ENCODE measurements at places on chromosomes 12 and 14. TPM values are rescaled to one million over a fixed set of nuclear protein-coding genes. Genes with fewer than 3 reads are reported as not detected.
A peak's percentile ranks its signal among the peaks of the same experiment; 100 is the strongest.

DNA sequence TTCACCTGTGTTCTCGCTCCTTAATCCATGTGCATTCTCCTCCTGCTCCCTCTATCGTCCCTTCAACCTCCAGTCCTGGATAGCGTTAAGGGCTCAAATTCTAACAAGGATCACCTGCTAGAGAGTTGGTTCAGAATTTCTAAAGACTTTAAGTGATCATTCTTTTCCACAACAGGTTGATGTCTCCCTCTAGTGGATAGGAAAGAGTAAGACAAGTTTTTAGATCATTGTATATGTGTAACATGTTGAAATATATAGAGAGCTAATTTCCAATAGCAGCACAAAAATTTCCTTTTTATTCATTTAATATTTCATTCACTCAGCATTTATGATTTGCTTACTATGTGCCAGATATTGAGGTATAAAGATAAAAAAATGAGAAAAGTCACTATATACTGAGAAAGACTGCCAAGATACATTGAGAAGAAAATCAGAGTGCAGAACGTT lies 9.3 kb upstream of the ESR2 start:
- no peak overlapping the region for H3K27ac ChIP-seq
- H3K4me3 ChIP-seq, result no peak overlapping the region
- DNase-seq, result no peak
- no peaks in the 10 kb centered on the region for H3K27me3 ChIP-seq
- no peaks in the 10 kb centered on the region for H3K36me3 ChIP-seq
- no peaks in the 10 kb centered on the region for H3K4me1 ChIP-seq

DNA sequence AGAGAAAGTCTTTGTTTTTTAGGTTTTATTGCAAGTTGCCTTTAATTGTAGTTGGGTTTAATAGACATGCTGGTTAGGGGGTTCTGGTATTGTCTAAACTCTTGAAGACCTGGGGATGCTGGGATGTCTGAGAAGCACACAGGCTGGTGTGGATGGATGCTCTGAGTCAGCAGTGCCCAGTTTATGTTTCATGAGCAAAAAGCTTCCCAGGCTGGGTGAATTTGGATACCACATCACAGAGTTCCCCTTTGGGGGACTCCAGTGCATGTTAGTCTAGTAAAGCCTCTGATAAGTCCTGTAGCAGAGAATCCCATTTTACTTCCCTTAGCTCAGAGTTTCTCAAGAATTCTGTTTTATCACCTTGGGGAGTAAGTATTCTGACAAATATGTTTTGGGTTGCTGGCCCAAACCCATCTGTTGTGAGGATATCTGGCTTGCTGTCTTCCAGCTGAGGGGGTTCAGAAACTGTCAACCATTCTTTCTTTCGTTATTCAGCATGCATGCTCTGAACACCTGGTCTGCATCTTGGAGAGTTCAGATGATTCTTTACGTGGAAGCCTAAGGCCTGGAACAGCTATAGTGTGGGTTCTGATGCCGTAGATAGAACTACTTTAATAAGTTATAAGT lies 509.1 kb downstream of the VRK1 start:
- H3K4me3 ChIP-seq, result no peak overlapping the region
- no peak for DNase-seq
- H3K4me1 ChIP-seq, result no peaks in the 10 kb centered on the region
- no peak overlapping the region for H3K27ac ChIP-seq
- H3K36me3 ChIP-seq, result no peaks in the 10 kb centered on the region

DNA sequence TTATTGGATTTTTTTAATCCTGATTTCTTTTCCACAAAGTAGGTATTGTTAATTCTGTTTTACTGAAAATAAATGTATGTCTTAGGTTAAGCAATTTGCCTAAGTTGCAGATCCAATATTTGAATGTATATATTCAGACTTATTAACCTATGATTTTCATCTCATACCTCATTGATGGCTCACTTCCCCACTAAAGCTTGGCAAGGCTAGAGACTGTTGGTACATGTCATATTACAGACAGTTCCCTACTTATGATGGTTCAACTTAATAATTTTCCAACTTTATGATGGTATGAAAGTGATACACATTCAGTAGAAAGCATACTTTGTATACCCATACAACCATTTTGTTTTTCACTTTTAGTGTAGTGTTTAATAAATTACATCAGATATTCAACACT lies 33.2 kb upstream of the KCNH3 start:
- H3K27ac ChIP-seq, result no peak overlapping the region
- no peaks in the 10 kb centered on the region for H3K36me3 ChIP-seq
- H3K27me3 ChIP-seq, result no peaks in the 10 kb centered on the region
- no peak for DNase-seq
- no peak overlapping the region for H3K4me3 ChIP-seq
- H3K4me1 ChIP-seq, result no peaks in the 10 kb centered on the region

The TAS2R9 gene
- total RNA-seq, result not detected

The HSPB8 gene
- total RNA-seq, result 3.0 TPM

GRCh38 chr14:20460458-20461224 lies 593 bp downstream of the PIP4P1 start:
- peaks cover 28% of the 10 kb centered on the region for H3K36me3 ChIP-seq
- peak overlapping the region; percentile 79 for H3K4me3 ChIP-seq
- H3K4me1 ChIP-seq, result no peaks in the 10 kb centered on the region
- peak overlapping the region; percentile 84 for H3K27ac ChIP-seq
- no peak for DNase-seq

DNA sequence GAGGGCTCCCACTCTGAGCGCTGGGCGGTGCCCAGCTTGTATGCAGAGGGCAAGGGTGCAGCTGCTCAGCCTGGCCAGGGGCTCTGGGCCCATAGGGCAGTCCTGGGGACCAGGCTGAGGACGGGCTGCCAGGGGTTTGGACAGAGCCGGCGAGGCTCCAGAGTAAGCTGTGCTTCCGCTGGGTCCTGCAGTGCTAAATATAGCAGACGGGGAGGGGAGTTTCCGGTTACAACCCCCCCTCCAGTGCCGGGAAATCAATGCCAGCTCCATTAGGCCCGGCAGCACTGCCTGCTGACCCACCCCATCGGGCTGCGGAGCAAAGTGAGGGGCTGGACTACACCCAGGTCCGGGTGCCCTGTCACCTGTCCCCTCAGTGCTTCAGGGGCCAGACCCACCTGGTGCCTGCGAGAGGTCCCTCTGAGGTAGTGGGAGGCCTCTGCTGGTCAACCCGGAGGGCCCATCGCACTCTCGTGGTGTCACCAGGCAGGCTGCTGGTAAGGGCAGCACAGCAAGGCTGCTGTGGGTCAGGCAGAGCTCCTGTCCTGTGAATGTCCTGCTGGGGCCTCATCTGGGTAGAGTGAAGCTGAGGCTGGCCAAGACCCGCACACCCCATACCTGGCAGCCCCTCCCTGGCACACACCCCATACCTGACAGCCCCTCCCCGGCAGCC lies 2.6 kb upstream of the JAG2 start:
- peaks cover 5% of the 10 kb centered on the region for H3K4me1 ChIP-seq
- H3K4me3 ChIP-seq, result no peak overlapping the region
- DNase-seq, result no peak

GRCh38 chr12:78396538-78396937 lies 468.0 kb upstream of the SYT1 start:
- no peak overlapping the region for H3K27ac ChIP-seq
- no peak for DNase-seq
- H3K27me3 ChIP-seq, result no peaks in the 10 kb centered on the region
- no peaks in the 10 kb centered on the region for H3K36me3 ChIP-seq
- no peak overlapping the region for H3K4me3 ChIP-seq
- no peaks in the 10 kb centered on the region for H3K4me1 ChIP-seq

DNA sequence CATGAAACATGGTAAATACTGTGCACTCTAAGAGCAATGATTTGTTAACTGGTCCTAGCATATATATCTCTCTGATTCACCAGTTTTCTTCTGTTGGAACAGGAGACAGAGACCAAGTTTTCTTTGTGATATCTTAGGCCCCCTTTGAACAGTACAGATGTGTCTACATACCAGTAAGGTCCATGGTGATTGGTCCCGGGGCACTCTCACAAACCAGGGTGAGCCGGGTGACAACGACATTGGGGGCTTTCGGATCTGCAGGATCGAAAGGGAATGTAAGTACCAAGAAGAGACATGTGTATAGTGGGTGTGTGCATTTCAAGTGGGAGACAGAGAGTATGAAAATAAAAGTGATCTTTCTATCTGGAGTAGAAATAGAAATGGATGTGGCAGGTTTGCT lies 11.3 kb upstream of the ERP27 start:
- no peaks in the 10 kb centered on the region for H3K36me3 ChIP-seq
- no peaks in the 10 kb centered on the region for H3K4me1 ChIP-seq
- no peaks in the 10 kb centered on the region for H3K27me3 ChIP-seq

- H3K4me3 ChIP-seq, result no peak overlapping the region
- H3K4me1 ChIP-seq, result no peaks in the 10 kb centered on the region
- H3K36me3 ChIP-seq, result no peaks in the 10 kb centered on the region
- peak; percentile 70 for DNase-seq
- H3K27me3 ChIP-seq, result no peaks in the 10 kb centered on the region
- peak overlapping the region; percentile 98 for H3K27ac ChIP-seq
These were observed 37.3 kb downstream of the ACTN1 start for GRCh38 chr14:68941820-68942219.

DNA sequence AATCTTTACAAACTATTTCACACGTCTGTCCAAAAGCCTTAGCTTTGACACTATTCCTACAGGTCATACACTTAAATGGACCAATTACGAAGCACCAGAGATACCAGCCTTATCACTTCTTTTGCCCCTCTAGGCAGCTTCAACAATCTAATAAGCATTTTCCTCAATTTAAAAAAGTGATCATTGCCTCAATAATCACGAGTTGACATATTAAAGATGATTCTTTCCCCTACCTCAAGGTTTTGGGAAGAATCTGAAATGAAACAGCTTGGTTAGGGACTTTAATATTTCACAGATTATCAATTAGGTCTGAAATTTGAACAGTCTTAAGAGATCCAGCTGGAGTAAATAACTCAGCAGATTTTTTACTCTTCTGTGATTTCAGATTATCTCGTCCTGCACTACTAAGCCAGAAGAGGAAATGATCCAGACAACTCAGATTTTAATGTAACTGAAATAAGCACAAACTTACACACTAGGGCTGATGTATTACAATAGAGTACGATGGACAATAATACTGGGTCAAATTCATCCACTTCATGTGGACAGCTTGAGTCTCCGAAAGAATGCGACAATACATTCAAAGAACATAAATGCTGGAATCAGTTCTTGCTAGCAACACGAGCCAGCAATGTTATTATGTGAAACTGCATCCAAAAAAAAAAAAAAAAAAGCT lies 15.9 kb downstream of the UBE2N start:
- no peak for DNase-seq
- H3K27me3 ChIP-seq, result no peaks in the 10 kb centered on the region
- H3K36me3 ChIP-seq, result no peaks in the 10 kb centered on the region
- no peaks in the 10 kb centered on the region for H3K4me1 ChIP-seq
- no peak overlapping the region for H3K4me3 ChIP-seq

The ACADS gene
- 161 TPM for total RNA-seq

The SYCP3 gene
- total RNA-seq, result not detected

The SMOC1 gene
- total RNA-seq, result 36.9 TPM

DNA sequence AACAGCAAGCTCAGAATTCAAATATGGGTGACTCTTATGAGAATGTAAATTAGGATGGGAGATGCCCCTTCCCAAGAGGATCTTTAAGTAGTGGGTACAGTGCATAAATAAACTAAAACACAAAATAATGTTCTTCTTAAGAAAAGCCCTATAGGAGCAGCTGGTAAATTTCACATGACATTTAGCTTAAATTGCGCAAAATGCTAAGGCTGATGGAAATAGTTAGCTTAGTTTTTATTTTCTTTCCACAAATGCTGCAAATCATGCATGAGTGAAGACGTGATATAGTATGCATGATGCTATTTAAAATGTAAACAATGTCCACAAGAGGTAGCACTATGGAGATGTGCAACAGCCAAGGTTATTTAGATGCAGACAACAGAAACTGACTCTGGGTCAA lies 328.1 kb downstream of the ATP23 start:
- no peaks in the 10 kb centered on the region for H3K4me1 ChIP-seq
- H3K4me3 ChIP-seq, result no peak overlapping the region
- no peaks in the 10 kb centered on the region for H3K36me3 ChIP-seq
- H3K27me3 ChIP-seq, result no peaks in the 10 kb centered on the region
- H3K27ac ChIP-seq, result no peak overlapping the region
- DNase-seq, result no peak

DNA sequence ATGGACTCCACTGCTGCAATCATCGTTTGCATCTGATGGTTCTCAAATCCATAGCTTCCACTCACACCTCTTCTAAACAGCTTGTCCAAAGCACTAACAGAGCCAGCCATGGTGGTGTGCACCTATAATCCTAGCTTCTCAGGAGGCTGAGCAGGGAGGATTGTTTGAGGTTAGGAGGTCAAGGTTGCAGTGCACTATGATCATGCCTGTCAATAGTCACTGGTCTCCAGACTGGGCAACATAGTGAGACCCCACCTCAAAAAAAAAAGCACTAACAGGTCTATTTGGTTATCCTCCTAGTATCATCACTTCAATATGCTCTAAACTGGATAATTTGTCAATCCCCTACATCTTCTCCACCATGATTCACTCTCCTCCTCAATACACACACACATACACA lies 63.2 kb downstream of the TTC9 start:
- H3K27ac ChIP-seq, result no peak overlapping the region
- no peaks in the 10 kb centered on the region for H3K27me3 ChIP-seq
- no peaks in the 10 kb centered on the region for H3K36me3 ChIP-seq
- DNase-seq, result no peak
- H3K4me3 ChIP-seq, result no peak overlapping the region

GRCh38 chr14:105430565-105430964 lies 10.9 kb downstream of the MTA1 start:
- DNase-seq, result no peak
- H3K27me3 ChIP-seq, result no peaks in the 10 kb centered on the region
- H3K27ac ChIP-seq, result no peak overlapping the region
- H3K4me3 ChIP-seq, result no peak overlapping the region

GRCh38 chr12:125650587-125650986 lies 585.4 kb downstream of the AACS start:
- no peak for DNase-seq
- no peaks in the 10 kb centered on the region for H3K4me1 ChIP-seq
- H3K36me3 ChIP-seq, result no peaks in the 10 kb centered on the region
- H3K4me3 ChIP-seq, result no peak overlapping the region
- no peaks in the 10 kb centered on the region for H3K27me3 ChIP-seq
- no peak overlapping the region for H3K27ac ChIP-seq

DNA sequence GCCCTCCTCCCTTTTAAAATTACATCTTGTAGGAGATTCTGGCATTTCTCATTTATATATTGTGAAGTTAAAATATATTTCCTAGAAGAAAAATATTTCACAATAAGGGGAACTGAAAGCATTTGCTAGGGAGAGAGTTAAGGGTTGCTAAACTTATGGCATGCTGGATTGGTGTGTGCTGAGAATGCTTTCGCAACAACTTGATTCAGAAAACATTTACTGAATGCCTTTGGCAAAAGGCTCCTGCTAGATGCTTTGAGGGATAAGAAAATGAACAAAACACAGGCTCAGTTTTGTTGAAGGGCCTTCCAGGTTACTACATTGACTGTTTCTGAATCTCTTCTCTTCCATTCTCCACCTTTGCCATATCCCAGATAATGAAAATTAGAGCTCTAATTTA lies 67.5 kb downstream of the DIP2B start:
- peak overlapping the region; percentile 67 for H3K27ac ChIP-seq
- H3K36me3 ChIP-seq, result no peaks in the 10 kb centered on the region
- peaks cover 74% of the 10 kb centered on the region for H3K4me1 ChIP-seq
- DNase-seq, result no peak

Data from right lobe of liver (tissue), 6 donors.